ENCODE measurements at places on chromosomes 5 and 9. TPM values are rescaled to one million over a fixed set of nuclear protein-coding genes. Genes with fewer than 3 reads are reported as not detected.

GZMA gene
- total RNA-seq = not detected

GRCh38 chr9:14488421-14489190 is 174.7 kb upstream of the NFIB start:
- DNase-seq = no peak

- DNase-seq = no peak
These were observed 35.1 kb downstream of the ROR2 start for GRCh38 chr9:91914937-91915336.

- no peak for DNase-seq
These were observed 306.3 kb downstream of the TLE4 start for GRCh38 chr9:79877943-79878602.

- no peak for DNase-seq
These were observed 88.2 kb downstream of the FRMD3 start for GRCh38 chr9:83449983-83450382.

CDH10 gene
- 8.6 TPM for total RNA-seq

DNA sequence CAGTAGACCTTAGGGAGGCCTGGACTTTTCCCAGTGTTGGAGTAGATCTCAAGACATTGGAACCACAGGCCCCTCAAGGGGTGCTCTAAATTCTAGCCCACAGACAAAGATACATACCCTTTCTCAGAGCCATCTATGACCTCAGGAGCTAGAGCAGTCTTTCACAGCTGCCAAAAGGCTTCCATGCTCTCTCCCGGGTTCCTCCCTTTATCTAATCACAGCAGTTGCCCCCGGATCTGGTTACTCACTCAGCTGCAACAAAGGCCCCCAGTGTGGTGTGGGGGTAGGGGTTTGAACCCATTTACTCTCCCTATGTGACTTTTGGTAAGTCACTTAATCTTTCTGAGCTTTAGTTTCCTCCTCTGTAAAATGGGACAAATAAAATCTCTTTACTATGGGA is 27.0 kb downstream of the POU4F3 start:
- DNase-seq = no peak

- no peak for DNase-seq
These were observed 43.0 kb downstream of the ARHGAP26 start for GRCh38 chr5:142813220-142813619.

GRCh38 chr5:141172381-141173204 is at the start of gene PCDHB7:
TSS of gene PCDHB7 (plus strand) at chr5:141172644. CDS start at chr5:141172836, 192 bp downstream.
- peak; percentile 52 for DNase-seq

CEL gene
- 0.26 TPM for total RNA-seq

- DNase-seq = peak; percentile 16
These were observed 94.0 kb downstream of the PHF2 start for GRCh38 chr9:93670208-93671019.

ADAMTS16 gene
- total RNA-seq = not detected

DNA sequence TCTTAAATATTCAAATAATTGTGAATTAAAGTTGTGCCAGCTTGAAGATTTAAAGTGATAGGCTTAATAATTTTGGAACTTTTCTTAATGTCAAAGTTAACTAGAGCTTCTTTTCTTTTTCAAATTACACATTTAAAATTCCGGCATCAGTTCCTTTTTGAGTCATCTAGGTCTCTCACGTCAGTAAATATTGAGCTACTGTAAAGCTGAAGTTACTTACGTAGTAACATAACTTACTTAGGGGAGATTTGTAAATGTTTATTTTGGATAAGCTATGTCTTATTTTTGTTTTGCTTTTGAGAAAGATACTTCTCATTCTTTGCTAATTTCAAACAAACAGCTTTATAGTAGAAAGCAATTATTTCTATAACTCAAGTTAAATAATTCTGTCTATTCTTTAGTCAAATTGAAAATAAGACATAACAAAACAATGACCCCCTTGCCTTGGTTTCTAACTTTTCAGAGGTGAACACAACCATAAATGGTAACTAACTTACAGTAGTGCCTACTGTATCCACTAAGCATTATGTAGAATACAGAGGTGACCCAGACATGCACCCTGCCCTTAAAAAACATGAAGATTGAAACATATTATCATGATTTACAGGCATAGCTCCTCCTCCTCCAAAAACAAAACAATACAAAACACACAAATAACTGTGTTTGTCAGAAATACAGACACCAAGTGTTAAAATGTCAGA is 29.8 kb downstream of the CD274 start:
- peak; percentile 72 for DNase-seq

C5orf46 gene
- not detected for total RNA-seq

GRCh38 chr5:80082731-80083100 is 47.6 kb downstream of the THBS4 start:
- peak; percentile 53 for DNase-seq

PCDHB8 gene
- total RNA-seq = 0.14 TPM

PARP8 gene
- 12.0 TPM for total RNA-seq
